ENCODE measurements at places on chromosomes 5 and 9.

- DNase-seq = no peak
Measured at GRCh38 chr5:172855597-172856292, 21.7 kb downstream of the ERGIC1 start.

GRCh38 chr9:2413160-2413805 lies 208.3 kb upstream of the VLDLR start:
- peak; percentile 42 for DNase-seq

GRCh38 chr5:95590880-95591279 lies 29.0 kb upstream of the GPR150 start:
- no peak for DNase-seq

GRCh38 chr5:159027504-159027903 lies 72.2 kb downstream of the EBF1 start:
- DNase-seq = no peak

DNA sequence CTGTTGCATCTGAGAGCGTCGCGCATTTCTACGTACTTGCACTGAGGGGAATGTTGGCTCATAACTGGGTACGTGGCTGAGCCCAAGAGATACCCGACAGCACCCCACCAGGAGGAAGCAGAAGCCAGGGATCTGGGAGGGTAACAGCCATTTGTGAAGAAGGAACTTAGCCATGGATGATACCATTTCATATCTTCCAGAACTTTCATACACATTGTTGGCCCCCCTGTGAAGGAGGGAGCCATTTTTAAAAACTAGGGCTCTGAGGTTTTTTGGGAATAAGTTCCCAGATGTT lies 101.4 kb upstream of the SLC44A1 start:
- DNase-seq = no peak

DNA sequence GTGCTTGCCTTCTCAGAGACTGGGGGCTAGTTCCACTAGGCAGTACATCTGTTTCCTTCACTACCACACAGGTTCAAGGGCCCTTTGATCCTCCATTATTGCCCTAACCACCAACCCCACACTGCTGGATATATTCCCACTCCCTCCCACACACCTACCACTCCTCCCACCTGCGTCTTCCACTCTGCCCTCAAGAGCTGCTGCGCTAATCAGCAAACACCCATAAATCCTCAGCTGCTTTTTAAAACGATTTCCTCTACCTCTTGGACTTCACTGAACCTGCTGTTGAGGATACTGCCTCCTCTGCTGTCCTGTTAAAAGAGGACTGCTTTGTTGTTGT lies 120.9 kb downstream of the MAPKAP1 start:
- no peak for DNase-seq

DNA sequence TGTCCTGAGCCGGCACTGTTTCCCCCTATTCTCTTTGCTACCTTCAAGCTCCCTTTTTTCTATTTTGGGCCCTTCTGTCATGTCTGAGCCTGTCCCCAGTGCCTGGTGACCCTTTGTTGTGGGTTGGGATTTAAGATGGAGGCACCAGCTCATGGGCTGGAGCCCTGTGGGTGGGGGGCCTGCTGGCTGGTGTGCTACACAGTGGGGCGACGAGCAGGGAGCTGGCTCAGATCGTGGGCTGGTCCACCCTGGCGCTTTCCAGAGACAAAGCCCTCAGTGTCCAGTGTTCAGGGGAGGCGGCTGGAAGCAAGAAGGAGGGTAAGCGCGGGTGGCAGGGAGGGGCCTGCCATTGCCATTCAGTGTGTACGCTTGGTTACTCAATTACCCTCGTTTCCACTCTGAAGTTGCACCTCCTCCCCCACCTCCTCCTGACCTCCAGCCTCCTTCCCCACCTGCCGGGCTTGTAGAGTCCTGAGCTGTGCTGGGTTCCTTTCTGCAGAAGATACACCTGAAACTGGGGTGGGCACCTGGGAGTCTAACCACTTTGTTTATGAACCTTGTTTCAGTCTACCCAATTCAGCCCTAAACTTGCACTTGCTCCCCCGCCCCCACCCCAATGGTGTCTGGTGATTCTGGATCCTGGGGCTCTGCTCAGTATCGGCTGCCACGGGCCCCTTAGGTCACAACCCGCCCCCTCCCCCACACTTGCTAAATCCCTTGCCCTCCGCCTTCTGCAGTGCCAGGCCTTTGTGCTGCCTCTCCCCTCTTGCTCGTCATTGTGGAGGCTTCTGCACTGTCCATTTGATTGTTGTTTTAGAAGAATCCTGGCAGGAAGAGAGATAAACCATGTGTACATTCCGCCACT lies 49.9 kb downstream of the MVB12B start:
- DNase-seq = no peak

DNA sequence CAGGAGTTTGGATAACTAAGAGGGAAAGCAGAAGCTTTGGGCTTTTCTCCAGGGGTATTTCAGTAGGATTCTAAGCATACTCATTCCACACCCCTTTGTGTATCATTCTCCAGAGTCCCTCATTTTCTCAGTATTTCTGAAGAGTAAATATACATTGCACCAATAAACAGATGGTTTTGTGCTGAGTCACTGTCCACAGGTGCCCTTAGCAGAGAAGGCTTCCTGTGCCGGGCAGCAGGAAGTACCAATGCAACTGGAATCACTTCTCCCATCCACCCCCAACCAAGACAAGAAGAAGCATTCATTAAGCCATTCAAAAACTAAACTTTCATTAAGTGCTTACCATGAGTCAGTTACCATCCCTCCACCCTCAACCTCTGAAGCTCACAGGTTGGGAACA lies 3.6 kb upstream of the CCNJL start:
- peak; percentile 20 for DNase-seq

- peak; percentile 91 for DNase-seq
Measured at GRCh38 chr9:134325813-134326723, at the start of gene RXRA. Gene RXRA (plus strand): TSS chr9:134326455. CDS start chr9:134326632, 177 bp downstream.

All from fibroblast of upper back skin (primary cell).